Forelimb muscle (tissue), 1 donor: ENCODE measurements at places on chromosomes 1 and 21.

DNA sequence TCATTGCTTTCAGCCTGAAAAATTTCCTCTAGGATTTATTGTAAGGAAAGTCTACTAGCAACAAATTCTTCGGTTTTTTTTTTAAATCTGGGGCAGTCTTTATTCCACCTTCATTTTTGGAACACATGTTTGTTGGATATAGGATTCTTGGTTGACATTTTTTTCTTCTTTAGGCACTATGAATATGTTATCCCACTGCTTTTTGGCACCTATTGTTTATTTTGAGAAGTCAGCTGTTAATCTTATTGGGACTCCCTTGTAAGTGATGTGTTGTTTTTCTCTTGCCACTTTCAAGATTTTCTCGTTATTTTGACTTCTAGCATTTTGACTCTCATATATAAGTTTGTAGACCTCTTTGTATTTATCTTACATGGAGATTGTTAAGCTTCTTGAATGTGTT, 99.3 kb downstream of the NPHS2 start:
- DNase-seq: no peak

- DNase-seq: no peak
Observed at GRCh38 chr1:160993544-160994193, 27.3 kb downstream of the F11R start.

- peak; percentile 35 for DNase-seq
Observed at GRCh38 chr1:203769505-203770343, 4.7 kb downstream of the LAX1 start.

DNA sequence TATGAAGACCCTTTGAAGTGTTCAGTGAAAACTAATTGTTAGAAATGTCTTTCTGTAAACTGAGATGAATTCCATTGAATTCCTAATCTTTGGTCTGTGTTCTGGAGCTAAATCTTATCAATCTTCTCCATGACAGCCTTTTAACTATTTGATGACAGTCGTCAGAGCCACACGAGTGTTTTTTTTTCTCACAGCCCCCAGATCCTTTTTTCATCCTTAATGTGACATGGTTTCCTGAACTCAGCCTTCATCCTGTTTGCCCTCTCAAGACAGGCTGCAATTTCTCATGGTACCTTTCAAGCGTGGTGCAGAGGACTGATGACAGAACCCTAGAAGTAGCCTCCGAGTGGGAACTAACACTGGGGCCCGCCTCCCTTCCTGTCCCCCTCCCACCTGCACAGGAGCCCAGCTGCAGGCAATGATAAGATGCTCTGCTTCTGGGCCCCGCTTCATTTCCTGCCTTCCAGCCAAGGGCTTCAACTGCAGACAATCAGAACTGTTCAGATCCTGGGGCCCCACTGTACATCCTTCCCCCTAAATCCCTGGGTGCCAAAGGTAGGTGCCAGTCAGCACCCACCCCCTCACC, 114.6 kb upstream of the VAV3 start:
- no peak for DNase-seq

DNA sequence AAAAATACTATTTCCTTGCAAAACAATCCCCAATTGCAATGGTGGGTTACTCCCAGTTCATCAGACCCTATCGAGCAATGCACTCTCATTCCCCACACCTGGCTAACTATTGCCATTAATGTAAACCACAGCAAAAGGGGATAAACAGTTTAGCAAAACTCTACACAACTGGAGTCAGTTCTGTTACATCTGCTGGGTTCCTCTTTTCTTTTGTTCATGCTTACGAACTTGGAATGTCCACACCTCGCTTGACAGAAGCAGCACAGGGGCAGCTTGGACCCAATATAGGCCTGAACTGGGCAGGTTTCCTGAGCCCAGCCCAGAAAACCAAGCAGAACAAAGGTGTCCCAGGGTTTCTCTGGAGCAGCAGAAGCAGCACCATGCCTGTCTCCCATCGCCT, 57.4 kb downstream of the ADSS2 start:
- DNase-seq: no peak

DNA sequence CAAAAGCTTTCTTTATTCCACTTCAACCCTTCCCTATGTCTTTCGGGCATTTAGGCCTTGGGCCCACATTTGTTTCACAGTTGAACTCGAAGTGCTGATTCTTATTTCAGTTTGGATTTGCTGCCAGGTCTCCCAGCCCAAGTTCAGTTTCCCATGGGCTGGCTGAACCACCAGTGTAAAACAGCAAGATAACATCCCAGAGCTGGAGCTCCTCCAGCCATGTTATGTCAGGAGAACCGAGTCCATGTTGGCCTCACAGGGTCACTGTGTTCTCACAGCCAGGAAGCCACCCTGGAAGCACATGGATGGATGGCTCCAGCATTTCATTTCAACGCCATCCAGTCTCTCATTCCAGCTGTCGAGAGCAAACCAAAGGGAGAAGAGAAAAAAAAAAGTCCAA, 45.2 kb upstream of the RXRG start:
- no peak for DNase-seq

GRCh38 chr1:199510314-199510713, 517.2 kb upstream of the NR5A2 start:
- DNase-seq: no peak

- DNase-seq: no peak
Observed at GRCh38 chr1:209646558-209646957, 5.7 kb downstream of the LAMB3 start.

GRCh38 chr1:221522529-221522940, 219.4 kb downstream of the DUSP10 start:
- DNase-seq: no peak

DNA sequence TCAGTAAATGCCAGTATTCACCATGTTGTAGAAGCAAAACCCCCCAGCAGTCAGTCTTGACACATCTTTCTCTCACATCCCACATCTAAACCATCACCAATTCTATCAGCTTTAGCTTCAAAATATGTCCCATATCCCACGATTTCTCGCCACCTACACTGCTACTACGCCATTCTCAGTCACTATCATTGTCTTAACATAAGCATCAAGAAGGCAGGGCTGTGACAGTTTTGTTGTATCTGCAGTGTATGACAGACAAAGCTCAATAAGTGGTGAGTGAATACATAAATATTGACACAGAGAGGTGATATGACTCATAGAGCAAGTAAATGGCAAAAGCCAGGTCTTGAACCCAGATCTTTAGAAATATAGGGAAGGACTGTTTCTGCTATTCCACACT, 59.9 kb downstream of the JAK1 start:
- DNase-seq: no peak

DNA sequence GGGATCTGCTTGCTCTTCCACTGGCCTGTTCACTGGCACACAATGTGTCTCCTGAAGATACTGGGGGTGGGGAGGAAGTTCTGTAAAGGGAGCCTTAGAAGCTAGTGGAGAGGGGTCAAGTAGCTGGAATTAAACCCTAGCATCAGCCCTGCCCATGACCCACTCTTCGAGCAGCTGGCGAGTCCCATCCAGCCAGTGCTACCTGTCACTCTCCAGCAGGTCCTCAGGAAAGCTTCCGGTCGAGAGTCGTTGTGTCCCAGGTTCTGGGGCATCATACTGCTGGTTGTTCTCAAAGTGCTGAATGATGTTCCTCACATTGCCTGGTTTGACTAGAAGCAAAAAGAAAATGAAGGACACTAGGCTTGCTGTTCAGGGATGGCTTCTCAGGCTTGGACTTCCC, 30.9 kb downstream of the LRRC71 start:
- no peak for DNase-seq

- DNase-seq: no peak
Observed at GRCh38 chr1:181397845-181398244, 85.5 kb upstream of the CACNA1E start.

DNA sequence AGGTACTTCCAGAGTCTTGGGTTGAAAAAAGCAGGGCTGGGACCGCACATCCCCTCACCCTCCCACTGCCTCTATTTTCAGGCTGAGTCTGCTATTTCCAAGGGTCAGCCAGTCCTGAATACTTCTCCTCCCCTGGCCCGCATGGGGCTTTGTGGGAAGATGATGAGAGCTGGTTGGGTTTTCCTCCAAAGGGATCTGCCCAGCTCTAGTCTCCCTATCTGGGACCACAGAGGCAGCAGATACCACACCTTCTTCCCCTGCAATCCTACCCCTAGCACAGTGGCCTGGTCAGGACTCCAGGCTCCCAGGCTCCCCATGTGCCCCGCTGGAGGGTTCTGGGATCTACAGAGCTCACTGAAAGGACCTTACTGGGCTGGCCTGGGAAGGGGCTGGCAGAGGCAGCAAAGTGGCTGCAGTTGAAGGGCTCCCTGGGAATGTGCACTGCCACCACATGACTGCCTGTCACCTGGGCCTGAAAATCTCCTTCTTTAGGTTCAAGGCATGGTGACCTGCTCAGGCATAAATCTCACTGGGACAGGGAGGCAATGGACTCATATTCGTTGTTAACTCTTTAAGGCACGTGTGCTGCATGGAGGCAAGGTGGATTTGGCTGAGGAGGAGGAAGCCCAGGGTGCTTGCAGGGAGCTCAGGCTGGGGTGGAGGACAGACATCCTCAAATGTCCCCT, 13.1 kb downstream of the CACNA1S start:
- no peak for DNase-seq
